Fibroblast of lung (primary cell): ENCODE measurements at places on chromosomes 7 and 10. TPM values are rescaled to one million over a fixed set of nuclear protein-coding genes. Genes with fewer than 3 reads are reported as not detected.

The NUTM2A gene
- total RNA-seq: 0.17 and 0.51 TPM in 2 replicates

The TFPI2 gene
- 1.5 and 14.4 TPM in 2 replicates for total RNA-seq

The NODAL gene
- total RNA-seq: not detected in 2 replicates

The FXYD4 gene
- total RNA-seq: not detected in 2 replicates

The ARPC1A gene
- total RNA-seq: 162 and 226 TPM in 2 replicates

The CPA1 gene
- under 0.01 TPM in 1 of 2 replicates, not detected in the other for total RNA-seq

The PPP1R9A gene
- total RNA-seq: 3.1 and 3.3 TPM in 2 replicates

The SLC16A12 gene
- under 0.01 TPM in 2 replicates for total RNA-seq

The FLNC gene
- total RNA-seq: 106 and 191 TPM in 2 replicates

The ARHGEF5 gene
- 3.0 and 3.9 TPM in 2 replicates for total RNA-seq

The ZNF804B gene
- total RNA-seq: not detected in 2 replicates

The C1QL3 gene
- total RNA-seq: 0.17 TPM in 1 of 2 replicates, not detected in the other

The NEUROG3 gene
- total RNA-seq: not detected in 2 replicates

The KCNMA1 gene
- total RNA-seq: 103 and 138 TPM in 2 replicates

The TNKS2 gene
- 57.5 and 61.6 TPM in 2 replicates for total RNA-seq
